ENCODE measurements at places on chromosomes 13 and 19.

DNA sequence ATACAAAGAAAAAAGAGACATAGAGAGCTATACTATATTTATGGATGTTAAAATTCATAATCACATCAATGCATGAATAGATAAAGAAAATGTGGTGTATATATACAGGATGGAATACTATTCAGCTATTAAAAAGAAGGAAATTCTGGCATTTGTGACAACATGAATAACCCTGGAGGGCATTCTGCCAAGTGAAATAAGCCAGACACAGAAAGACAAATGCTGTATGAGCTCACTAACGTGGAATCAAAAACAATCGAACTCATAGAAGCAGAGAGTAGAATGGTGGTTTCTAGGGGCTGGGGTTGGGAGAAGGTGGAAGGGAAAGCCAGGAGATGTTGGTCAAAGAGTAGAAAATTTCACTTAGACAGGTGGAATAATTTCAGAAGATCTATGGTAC, 24.0 kb downstream of the UTP14C start:
- DNase-seq, result no peak

GRCh38 chr13:24274452-24275021, 34.8 kb upstream of the C1QTNF9 start:
- peak; percentile 63 for DNase-seq

DNA sequence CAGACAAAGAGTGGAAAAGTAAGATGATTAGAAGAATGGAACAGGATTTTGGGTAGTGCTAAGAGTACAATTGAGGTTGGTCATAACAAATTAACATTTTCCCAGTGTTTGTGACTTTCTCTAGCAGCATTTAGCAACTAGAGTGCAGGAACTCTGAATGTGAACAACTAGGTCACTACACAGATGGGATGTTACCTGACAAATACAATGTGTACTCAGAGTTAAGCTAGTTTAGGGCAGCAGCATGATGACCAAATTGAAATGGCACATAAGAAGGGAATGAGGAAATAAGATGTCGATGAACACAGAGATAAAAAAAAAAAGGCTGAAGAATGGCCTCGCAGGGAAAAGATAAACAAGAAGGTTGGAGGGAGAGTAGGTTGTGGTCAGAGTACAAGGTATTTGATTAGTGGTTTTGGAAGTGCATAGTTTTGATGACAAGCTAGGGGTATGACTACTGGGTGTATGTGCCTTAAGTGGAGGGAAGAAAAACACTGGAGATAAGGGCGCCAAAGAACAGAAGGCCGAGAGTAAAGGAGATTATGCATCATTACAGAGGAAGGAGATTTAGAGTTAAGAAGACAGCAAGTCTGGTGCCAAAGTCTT, 381.1 kb downstream of the FGF14 start:
- no peak for DNase-seq

DNA sequence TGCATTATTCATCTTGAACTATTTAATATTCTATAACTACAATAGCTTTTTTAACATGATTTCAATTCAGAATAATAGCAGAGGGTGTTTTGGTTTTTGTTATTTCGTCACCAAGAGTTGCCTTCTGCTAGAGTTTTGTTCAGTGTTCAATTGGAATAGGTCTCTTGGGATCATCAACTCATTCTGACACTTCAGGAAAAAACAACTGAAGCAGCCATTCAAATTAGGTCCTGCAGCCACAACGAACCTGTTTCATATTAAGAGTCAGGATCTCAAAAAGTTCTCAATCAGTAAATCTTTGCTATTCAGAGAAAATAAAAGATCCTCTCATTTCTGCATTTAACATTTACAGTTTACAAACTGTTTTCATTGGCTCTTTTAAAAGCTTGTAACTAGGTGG, 2.4 kb upstream of the CHAMP1 start:
- no peak for DNase-seq

- DNase-seq, result no peak
These were observed 505.6 kb downstream of the KCTD12 start for GRCh38 chr13:76380446-76381065.

DNA sequence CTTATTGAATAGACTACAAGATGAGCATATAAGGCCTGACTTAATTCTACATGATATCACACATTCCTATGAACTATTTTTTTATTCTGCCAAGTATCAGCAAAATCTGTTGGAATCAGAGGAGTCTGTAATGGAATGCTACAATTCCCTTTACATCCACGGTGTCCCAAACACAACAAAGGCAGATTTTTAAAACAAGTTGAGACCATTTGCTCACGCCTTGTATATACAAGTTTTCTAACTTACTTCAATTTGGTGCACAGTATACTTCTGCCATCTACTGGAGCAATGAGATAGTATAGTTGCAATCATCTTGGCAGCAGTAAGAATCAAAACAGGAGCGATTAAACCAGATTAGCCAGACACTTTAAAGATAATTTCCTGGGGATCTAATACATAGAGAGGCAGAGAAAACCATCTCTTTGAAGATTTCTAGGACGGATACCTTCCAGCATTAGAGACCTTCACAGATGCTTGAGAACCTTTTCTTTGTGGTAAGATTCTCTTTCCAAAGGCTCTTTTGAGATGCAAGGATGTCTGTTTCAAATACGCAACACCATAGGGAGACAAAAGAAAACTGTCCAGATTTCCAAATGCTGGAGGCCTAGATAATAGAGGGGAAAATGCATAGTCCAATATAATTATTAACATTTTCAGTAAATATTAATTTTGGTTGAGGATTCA, 302.0 kb upstream of the MIR17HG start:
- no peak for DNase-seq

DNA sequence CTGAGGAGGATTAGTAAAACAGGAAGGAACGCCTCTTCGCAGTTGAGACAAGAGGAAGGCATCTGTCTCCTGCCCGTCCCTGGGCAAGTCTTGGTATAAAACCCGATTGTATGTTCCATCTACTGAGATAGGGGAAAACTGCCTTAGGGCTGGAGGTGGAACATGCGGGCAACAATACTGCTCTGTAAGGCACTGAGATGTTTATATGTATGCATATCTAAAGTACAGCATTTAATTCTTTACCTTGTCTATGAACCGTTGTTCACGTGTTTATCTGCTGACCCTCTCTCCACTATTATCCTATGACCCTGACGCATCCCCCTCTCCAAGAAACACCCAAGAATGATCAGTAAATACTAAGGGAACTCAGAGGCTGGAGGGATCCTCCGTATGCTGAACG, 722 bp upstream of the TIMM50 start:
- DNase-seq, result no peak

DNA sequence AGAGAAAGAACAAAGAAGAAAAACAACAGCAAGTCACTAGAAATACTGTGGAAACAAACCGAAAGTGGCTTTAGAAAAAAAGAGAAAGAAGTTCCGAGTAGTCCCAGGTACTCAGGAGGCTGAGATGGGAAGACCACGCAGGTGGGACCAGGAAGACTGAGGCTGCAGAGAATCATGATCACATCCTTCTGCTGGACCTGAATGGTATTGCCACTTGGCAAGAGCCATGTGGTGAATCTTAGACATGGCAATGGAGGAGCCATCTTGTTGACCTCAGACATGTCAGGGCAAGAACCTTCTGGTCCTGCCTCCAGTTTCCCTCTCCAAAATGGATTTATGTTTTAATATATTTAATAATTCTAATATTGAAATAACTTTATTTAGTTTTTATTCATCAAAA, 37.4 kb upstream of the ZNF724 start:
- no peak for DNase-seq

- peak; percentile 62 for DNase-seq
These were observed 2.2 kb downstream of the S1PR2 start for GRCh38 chr19:10228920-10229319.

- no peak for DNase-seq
These were observed 926 bp downstream of the ZNF587 start for GRCh38 chr19:57850553-57851017.

Data from germinal center (tissue), 1 donor.